ENCODE measurements at places on chromosomes 16 and 17.

DNA sequence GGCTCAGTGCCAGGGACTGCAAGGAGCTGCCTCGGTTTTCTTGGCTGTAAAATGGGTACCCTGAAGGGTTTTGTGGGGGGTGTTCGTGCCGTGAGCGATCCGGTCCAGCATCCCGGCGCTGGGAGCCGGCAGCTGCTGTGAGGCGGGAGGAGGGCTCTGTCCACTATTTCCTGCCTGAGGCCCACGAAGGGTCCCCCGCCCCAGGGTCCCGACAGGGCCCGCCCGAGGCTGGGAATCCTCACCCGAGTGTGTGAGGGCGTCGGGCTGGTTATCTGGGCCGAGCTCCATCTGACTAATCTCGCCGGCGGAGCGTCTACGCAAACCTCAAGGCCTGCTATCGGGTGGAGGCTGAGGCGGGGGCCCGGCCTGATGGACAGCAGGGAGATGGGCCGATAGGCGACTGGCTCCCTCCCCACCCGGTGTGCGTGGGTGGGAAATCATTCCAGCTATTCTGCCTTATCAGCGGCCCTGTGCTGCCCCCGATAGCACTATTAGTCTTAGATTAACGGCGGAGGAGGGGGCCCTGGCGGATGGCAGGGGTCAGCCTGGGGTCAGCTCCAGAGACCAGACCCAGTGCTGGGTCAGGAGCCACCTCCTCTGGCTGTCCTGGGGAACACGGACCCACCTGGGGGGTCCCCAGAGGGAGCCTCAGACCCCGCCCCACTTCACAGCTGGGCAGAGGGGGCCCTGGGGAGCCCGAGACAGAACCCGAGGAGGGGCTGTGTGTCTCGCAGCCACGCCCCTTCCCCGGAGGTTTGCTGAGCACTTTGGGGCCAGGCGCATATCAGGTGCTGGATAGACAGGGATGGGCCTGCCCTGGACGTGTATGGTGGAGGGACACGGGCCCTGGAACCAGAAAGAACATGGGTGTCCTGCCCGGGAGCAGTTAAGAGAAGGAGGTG is 44.7 kb downstream of the ZFPM1 start:
- no peak for DNase-seq

GRCh38 chr16:49799172-49799571 is 56.7 kb downstream of the ZNF423 start:
- peak; percentile 42 for DNase-seq

GRCh38 chr16:1494129-1494640 is 1.0 kb downstream of the TELO2 start:
- peak; percentile 54 for DNase-seq

GRCh38 chr17:149231-149630 is 11.9 kb downstream of the SCGB1C2 start:
- DNase-seq, result no peak

GRCh38 chr16:89122322-89122851 is 28.7 kb downstream of the ACSF3 start:
- no peak for DNase-seq

DNA sequence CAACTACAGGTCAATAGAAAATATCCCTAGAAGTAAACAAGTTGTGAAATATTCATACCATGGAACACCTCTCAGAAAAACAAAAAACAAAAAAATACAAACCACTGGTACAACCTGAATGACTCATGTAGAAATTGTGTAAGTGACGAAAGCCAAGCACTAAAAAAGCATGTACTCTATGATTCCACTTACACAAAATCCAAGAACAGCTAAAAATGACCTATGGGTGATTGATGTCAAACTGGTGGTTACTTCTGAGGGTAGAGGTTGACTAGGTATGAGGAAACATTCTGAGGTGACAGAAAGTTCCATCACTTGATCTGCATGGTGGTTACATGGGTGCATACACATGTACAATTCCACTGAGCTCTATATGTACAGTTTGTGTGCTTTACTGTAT is 31.1 kb downstream of the DHRS7C start:
- no peak for DNase-seq

GRCh38 chr17:64777415-64778239 is 115.5 kb upstream of the SMURF2 start:
- DNase-seq, result no peak

- DNase-seq, result no peak
These were observed 18.3 kb downstream of the NUP93 start for GRCh38 chr16:56748191-56748590.

DNA sequence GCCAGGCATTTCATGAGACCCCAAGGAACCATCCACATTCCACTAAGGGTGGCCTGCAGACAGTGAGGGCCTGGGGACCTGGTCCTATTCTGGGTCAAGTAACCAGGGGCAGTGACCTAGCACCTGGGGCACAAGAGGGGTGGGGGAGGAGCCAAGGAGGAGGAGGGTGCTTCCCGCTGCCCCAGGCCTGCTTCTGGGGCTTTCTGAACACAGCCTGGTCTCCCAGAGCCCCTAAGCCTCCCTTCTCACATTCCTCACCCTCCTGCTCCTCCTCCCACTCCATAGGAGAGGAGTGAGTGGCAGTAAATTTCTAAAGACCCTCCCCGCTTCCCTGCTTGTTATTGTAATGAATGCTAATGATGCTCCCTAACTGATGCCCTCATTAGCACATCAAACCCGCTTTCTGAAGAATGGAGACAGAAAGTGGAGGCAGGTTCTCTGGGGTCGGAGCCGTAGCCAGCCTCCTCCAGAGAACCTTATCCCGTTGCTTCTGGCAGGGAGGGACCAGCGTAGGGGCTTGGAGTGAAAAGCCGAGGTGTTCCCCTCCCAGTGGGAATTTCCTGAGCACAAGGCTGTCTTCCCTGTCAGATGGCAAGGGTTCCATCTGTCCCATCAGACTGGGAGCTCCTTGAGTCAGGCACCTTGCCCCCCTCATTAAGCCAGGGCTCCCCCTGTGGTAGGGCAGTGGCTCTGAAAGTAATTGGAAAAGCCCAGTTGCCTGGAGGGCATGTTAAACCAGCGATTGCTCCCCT is 3.7 kb upstream of the SRCIN1 start:
- DNase-seq, result peak; percentile 99

- no peak for DNase-seq
These were observed 89.2 kb upstream of the CACNG3 start for GRCh38 chr16:24166661-24167528.

DNA sequence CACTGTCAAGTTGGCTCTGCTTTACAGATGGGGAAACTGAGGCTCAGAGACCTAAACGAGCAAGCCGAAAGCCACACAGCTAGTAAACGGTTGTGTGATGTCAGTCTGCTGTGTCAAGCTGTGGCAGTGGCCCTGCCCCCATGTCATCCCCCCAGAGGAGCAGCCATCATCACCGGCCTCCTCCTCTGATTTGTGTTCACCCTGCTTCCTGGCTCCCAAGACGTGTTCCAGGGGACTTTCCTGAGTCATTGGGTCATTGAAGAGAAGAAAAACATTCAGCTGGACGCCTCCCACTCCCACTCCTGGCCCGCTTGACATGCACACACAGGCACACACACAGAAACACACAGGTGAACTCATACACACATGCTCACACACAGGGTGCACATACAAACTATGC is 54.0 kb upstream of the CIBAR2 start:
- DNase-seq, result no peak

DNA sequence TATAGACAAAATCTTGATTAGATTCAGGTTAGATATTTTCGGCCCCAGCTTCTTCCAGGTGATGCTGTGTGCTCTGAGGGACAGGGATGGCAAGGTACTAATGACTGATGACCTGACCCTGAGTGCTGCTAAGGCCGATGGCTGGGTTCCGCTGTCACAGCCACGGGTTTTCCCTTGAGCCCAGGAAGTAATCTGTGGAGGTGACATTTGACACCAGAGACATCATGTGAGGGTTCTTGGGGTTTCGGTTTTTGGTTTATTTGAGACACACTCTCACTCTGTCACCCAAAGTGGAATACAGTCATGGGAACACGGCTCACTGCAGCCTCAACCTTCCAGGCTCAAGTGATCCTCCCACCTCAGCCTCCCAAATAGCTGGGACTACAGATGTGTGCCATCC is 9.8 kb downstream of the OTOP3 start:
- DNase-seq, result no peak

DNA sequence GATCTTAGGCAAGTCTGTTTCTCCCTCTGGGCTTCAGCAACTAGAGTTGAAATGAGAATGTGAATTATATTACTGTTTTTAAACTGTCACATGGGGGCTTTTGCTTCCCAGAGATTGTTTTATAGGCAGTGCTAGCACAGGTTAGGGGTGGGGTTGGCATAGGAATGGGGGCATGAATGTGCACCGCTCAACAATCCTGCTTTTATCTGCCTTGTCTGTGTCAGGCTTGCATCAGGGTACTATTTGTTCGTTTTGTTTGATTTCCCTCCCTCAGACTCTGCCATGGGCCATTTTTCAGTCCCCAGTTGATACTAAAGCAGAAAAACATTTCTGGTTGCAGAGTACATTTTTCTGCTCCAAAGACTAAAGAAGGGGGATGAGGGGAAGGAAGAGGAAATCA is 34.6 kb upstream of the IRX6 start:
- no peak for DNase-seq

GRCh38 chr16:47523342-47524006 is 62.3 kb downstream of the PHKB start:
- DNase-seq, result no peak

DNA sequence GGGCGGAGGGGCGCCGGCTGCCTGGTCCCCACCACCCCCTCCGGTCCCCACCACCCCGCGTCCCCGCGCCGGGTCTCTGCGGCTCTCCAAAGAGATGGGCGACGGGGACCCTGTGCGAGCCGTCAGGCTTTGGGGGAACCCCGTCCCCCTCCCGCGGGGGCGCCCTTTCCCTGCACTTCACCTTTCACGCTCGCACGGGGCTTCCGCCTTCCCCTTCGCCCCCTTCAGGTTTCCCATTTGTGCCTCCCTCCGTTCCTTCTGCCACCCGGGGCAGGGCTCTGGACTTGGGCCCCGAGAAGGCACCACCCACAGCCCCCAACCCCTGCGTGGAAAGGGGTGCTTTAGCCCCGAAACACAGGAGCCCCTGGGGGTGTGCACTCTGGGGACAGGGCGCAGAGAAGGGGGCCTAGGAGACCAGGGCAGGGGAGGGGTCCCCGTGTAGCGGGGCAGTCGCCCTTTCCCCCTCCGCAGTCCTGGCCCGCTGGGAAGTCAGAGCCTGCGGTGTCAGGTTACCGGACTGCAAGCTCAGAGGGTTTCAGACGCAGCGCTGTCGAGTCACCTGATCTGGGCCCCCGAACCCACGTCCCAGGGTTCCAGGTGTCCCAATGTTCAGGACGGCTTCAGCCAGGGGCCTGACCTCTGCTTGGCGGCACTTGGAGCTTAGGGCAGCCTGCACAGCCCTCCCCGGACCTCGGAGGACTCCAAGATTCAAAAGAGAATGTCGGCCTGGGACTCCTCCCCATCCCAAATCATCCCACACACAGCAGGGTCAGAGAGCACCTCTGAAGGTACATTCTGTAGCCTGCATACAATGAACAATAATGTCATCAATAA is 6.7 kb upstream of the CCDC92B start:
- peak; percentile 94 for DNase-seq

GRCh38 chr17:74865504-74866197 is 6.0 kb upstream of the GRIN2C start:
- DNase-seq, result peak; percentile 69

DNA sequence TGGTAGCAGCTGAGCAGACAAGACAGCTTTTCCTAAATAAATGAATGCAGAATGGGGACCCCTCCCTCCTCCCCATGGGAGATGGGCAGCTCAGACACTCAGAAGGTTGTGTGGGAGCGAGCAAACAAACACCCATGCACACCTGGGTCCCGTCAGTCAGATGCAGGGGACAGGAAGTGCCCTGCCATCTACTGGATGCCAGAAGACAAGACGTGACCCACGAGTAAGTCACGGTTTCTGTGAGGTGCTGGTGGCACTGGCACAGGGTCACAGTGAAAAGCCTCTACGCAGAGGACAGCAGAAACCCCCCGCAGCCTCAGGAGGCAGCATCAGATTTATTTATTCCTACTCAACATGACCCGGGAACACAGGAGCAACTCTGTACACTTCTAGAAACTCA is 8.4 kb downstream of the HBQ1 start:
- DNase-seq, result no peak

DNA sequence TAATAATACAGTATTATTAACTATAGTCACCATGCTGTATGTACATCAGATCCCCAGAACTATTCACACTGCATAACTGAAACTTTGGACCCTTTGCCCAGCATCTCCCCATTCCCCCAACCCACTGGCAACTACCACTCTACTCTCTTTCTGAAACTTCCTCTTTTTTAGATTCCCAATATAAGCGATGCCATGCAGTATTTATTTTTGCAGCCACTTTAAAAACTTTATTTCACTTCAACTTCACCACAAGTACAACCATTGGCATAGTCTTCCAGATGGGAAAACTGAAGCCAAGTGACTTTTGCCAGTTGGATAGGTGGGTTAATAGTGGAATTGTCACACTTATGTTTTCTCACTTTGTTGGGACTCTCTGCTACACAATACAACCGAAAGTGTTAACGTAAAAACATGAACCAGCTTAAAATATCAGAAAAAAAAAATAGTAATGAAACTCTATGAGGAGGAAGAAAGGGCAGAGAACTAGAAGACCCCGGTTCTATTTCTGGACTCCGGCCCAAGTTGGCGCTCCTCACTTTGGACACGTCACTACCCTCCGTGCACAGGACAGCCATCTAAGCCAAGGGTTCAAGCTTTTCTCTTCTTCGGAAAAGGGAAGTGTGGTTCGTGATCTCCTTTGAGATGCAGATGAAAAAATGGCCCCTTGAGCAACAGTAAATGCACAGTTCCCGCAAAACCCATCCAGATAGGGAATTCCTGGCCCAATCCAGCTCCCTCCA is 743 bp downstream of the SHCBP1 start:
- DNase-seq, result no peak

DNA sequence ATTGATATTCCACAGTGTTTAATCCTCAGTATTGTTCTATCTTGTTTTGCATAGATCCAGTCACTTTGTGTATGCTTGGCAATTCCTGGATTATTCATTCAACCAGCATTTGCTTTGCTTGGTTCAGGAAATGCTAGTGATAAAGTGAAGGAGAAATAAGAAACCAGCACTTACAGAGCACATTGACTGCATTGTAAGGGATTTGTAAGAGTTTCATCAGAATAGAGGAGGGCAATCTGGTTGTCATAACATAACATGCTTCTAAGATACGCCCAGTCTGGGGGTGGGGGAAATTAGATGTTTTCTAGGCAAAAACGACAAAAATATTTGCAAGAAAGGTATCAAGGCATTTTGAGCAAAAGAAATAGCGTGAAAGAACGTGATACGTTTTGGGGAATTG is 40.4 kb downstream of the TNRC6A start:
- no peak for DNase-seq

DNA sequence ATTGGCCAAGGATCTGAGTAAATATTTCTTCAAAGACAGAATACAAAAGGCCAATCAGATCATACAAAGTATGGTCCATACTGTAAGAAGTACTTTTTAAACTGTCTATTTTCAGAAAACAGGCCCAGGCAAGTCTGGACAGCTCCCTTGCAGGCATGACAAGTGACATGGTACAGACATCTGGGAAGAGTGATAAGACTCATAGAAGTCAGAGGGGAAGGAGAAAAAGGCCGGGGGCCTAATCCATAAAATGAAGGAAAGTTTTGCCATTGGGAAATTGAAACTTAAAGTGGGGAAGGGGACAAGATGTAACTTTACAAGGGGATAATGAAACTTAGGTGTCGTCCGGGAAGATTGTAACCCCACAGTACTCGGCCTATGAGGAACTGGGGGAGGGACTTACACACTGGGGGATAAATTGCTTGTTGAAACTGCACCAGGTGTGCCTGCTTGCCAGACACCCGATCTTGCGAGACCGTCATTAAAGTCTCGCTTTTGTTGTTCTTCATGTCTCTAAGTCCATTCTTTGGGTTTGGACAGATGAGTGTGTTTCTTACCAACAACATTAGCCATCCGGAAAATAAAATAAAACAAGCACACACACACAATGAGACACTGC is 684.0 kb downstream of the CDH11 start:
- DNase-seq, result peak; percentile 28

- no peak for DNase-seq
These were observed 87.6 kb upstream of the CIBAR2 start for GRCh38 chr16:85199880-85200279.

Data from H9 (cell line).